Sigmoid colon (tissue), 7 donors: ENCODE measurements at places on chromosomes 11 and 22. TPM values are rescaled to one million over a fixed set of nuclear protein-coding genes. Genes with fewer than 3 reads are reported as not detected.

DNA sequence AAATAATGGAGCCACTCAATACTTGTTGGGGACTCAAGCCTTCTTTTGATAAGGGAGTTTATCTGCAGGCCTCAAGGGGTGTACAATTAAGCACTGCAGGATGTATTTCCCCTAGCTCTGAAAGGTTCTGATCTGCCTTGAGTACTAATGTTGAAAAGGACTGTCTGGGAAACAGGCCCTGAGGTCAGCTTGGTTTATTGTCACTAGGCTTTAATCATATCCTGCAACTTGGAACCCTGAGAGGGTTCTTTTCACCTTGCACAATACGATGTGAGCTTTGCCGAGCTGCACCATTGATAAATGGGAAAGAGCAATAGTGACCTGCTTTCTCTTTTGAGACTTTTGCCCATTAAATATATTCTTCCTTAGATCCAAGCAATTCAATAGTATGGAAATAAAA is 31.6 kb upstream of the HORMAD2 start:
- DNase-seq, result no peak

- DNase-seq, result no peak
Measured at GRCh38 chr22:41106122-41106968, 14.0 kb downstream of the EP300 start.

The CHRM1 gene
- 0.55 TPM for total RNA-seq

The EFCAB6 gene
- 3.6 TPM for total RNA-seq

The HOATZ gene
- total RNA-seq, result not detected

GRCh38 chr11:124656774-124657630 is 16.5 kb downstream of the SIAE start:
- no peak for DNase-seq

The CASP5 gene
- total RNA-seq, result not detected

- no peak for DNase-seq
Measured at GRCh38 chr11:88508418-88508758, 170.9 kb upstream of the CTSC start.
